ENCODE measurements at places on chromosomes 1 and 21. TPM values are rescaled to one million over a fixed set of nuclear protein-coding genes. Genes with fewer than 3 reads are reported as not detected.

Gene C1orf87
- total RNA-seq = not detected

Gene PATJ
- 49.0 TPM for total RNA-seq

Gene CD1E
- not detected for total RNA-seq

Gene BMP8B
- total RNA-seq = 0.89 TPM

Gene CAPZA1
- 61.5 TPM for total RNA-seq

Gene UBASH3A
- 0.18 TPM for total RNA-seq

Gene FHAD1
- 0.53 TPM for total RNA-seq

Gene SLC45A1
- 0.53 TPM for total RNA-seq

Gene PDZK1
- total RNA-seq = 117 TPM

Gene C1QC
- 74.5 TPM for total RNA-seq

Gene ANP32E
- total RNA-seq = 12.2 TPM

Gene CCDC185
- not detected for total RNA-seq

Gene RNU1-3
- 2,427 TPM for total RNA-seq

Gene TMEM125
- not detected for total RNA-seq

Gene DAB1
- total RNA-seq = 1.2 TPM

Gene RNASEL
- total RNA-seq = 3.3 TPM

Gene CR1
- 1.1 TPM for total RNA-seq

Gene S100A1
- total RNA-seq = 1.2 TPM

Gene LMX1A
- not detected for total RNA-seq

All from right lobe of liver (tissue), 6 donors.